ENCODE measurements at places on chromosomes 16 and 17.
A peak's percentile ranks its signal among the peaks of the same experiment; 100 is the strongest.

DNA sequence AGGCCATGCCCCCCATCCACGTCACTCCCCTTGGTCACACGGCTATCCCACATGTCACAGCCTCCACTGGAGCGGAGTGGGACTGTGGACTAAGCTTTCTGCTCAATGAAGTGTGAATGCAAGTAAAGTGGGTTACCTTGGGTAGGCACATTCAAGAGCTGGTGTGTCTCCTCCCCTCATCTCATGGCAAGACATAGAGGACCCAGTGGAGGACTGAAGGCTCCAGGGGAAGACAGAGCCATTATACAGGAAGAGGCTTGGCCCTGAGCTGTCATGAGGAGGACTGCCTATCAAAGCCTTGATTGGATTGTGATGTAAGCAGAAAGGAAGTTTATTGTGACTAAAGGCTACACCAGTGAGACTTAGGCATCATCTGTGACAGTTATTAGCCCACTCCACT lies 129.2 kb upstream of the CCL2 start:
- no peak for DNase-seq

DNA sequence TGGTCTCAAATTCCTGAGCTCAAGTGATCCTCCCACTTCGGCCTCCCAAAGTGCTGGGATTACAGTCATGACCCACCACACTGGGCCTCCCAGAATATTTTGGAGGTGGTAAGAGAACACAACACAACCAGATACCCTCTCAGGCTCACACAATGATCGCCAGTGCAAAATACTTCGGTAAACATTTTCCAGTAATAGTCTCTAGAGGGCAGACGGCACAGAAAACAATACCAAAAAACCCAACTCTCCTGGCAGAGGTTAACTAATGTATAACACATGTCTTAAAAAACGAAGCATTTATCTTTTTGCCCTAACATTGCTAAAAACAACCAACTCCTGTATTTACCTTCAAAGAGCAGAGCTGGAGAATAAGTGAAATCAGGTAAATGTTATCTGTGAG lies 10.5 kb downstream of the NUFIP2 start:
- DNase-seq: no peak

- peak; percentile 70 for DNase-seq
Measured at GRCh38 chr16:48611329-48612137, 1.6 kb upstream of the N4BP1 start.

DNA sequence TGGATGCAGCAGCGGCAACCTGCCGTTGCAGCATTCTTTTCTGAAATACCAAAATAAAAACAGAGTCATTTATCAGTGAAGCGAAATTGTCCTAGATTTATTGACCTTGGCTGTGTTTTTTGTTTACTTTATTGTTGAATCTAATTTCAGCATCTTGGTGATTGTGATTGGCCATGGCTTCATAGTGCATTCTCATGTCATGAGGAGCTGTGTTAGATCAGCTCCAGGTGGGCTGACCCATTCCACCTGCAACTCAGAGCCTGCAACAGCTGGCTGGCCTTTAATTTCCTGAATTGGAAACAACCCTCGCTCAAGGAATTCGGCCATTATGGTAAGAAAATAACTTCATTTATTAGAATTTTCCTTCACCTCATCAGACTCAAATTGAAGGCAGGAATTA lies 16.4 kb downstream of the KRT24 start:
- DNase-seq: no peak

DNA sequence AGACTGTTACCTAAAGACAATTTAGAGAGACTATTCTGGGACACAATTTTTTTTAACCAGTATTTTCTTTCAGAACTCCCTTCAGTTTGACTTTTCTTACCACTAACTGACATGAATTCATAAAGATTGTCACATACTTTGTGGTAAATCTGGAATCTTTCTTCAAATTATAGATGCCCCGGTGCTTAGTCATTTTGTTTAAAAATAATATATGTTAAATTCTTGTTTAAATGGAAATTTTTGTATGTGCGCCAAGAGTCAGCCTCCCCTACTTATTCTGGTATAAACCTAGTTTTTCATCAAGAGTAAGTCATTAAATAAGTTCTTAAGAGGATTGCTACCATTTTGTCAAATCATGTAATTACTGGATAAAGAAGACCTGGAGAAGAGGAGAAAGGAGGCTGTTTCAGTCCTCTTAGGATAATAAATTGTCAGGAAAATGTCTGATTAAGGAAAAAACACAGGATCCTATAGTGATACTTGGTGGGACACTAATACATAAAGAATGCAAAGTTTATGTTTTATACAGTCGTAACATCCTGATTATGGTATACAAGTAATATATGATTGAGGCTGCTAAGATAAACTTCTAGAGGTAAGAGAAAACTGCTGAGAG lies 424.4 kb downstream of the PMP22 start:
- no peak for DNase-seq

DNA sequence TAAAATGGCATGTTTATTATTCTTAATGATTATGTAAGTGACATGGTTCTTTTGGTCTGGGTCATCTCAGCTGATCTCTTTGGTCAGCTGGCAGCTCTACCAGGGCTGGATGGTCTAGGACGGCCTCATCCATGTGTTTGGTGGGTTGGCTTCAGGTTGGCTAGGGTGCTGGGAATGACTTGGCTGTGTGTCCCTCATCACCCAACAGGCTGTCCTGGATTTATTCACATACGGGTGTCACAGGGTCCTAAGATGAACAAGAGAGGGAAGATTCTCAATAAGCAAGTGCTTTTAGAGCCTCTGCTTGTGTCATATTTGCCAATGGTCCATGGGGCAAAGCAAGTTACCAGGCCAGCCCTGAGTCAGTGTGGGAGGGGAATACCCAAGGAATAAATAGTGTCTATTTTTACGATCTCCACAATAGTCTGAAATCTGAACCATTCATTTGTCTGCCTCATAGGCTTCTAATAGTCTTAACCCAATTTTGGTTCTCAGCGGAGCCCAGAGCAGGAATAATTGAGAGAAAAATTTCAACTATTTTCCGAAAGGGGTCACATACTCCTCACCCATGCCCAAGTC lies 157.5 kb downstream of the HS3ST2 start:
- no peak for DNase-seq

- DNase-seq: no peak
Measured at GRCh38 chr17:72476134-72476533, 355.3 kb downstream of the SOX9 start.

DNA sequence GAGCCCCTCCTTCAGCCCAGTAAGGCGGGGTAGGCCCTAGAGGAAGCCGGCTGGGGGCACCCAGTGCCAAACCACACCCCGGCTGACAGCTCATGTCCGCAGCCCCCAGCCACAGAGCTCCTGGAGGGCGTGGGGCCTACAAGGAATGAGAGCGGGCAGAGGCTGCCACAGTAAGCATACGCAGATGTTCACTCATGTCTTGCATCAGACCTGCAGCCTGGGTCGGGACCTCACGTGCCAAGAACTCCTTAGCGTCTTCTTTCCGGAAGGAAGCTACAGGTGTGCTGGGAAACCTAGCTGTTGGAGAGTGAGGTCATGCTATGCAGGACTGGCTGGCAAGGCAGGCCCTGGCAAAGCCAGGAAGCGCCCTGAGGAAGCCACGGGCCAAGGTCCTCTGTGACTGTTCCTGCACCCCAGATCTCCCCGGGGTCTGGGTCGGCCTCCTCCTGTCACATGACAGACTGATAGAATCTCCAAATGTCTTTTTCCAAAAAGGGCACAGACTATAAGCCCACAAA lies 1.6 kb downstream of the ZNF598 start:
- DNase-seq: no peak

GRCh38 chr17:614653-615546 lies 99.7 kb downstream of the VPS53 start:
- no peak for DNase-seq

GRCh38 chr16:10852286-10852685 lies 24.7 kb upstream of the CIITA start:
- DNase-seq: no peak

- no peak for DNase-seq
Measured at GRCh38 chr16:1319041-1319440, 9.6 kb downstream of the UBE2I start.

Data from T-helper 17 cell (primary cell).